ENCODE measurements at places on chromosomes 4 and X.
A peak's percentile ranks its signal among the peaks of the same experiment; 100 is the strongest.

GRCh38 chr4:8135666-8136065 lies 22.9 kb downstream of the ABLIM2 start:
- no peak for DNase-seq

GRCh38 chr4:142156256-142156655 lies 519.9 kb downstream of the IL15 start:
- DNase-seq: no peak

DNA sequence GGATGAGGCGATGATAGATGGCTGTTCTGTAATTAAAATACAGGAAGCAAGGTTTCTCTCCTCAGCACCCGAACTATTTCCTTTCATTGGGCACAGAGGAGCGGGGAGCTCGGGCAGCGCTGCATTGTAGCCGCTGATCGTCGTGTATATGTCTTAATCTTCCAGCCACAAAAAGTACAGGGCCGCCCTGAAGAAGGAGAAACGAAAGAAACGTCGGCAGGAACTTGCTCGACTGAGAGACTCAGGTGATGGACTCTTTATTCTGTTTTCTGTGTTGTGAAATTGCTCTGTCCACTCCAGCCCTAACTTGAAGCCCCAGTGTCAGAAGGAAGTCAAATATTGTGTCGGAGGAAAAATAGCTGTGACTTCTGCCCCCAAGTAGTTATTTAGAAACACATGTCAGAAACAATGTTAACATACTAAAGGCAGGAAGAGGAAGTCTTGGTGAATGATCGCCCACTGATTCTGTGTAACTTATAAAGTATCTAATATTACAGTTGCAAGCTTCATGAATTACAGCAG lies 546 bp downstream of the ZRSR2 start:
- no peak for DNase-seq

GRCh38 chrX:20265221-20265725 lies 1.4 kb downstream of the RPS6KA3 start:
- peak; percentile 46 for DNase-seq

- DNase-seq: no peak
Measured at GRCh38 chr4:62328526-62328925, 1128.4 kb downstream of the ADGRL3 start.

DNA sequence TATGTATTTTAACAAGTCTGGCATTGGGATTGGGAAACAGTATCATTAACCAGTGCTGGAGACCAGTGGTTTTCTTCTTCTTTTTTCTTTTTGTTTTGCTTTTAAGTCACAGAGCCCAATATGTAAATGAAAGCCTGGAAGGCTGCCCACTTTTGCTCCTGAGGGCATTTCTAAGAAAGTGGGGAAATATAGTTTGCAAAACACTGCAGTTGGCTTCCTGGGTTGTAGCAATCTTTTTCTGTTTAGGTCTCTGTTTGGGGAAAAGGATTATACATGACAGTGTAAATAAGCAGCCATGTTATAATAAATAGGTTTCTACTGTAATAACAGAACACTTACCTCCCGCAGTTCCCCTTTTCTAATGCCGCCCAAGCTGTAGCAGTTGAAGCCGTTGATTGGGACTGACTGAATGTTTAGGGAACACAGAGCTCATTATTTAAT lies 105.5 kb downstream of the TMEM164 start:
- DNase-seq: no peak

DNA sequence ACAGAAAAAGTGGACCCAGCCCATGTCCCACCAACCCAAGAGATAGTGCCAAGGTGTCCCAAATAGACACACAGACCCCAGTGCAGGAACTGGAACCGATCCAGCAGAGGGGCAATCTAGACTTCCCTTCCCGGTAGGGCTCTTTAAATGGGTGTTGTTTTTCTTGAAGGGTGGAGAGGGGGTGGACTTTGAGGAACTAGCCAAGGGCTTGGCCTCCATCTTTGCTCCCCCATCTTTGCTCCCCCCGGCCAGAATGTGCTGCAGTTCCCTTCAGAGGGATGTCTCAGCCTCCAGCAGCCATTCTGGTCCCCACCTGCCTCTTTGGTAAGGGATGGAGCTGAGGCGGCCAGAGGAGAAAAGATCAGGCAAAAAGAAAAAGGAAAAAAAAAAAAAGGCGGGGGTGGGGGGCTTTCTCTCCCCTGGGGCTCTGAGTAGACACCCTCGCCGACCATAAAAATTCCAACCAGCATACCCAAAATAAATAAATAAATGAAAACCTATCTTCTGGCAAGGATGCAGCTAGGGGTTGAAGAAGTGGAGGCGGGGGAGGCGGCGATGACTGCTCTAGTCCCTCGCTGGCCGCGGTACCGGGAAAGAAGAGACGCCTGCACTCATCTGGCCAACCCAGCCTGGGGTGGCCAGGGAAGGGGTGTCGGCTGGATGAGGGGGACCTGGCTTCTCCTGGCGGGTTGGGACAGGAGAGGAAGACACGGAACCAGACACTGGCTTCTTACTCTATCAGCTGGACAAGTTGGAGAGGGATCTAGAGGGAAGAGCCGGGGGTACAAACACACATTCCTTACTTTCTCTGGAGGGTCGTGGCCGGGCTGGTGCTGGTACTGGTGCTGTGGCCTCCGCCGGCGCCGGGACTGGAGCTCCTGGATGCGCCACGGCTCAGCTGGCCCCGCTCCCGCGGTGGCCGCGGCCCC lies 38.5 kb upstream of the IQSEC2 start:
- DNase-seq: no peak

GRCh38 chr4:93732509-93732908 lies 96.0 kb upstream of the ATOH1 start:
- no peak for DNase-seq

DNA sequence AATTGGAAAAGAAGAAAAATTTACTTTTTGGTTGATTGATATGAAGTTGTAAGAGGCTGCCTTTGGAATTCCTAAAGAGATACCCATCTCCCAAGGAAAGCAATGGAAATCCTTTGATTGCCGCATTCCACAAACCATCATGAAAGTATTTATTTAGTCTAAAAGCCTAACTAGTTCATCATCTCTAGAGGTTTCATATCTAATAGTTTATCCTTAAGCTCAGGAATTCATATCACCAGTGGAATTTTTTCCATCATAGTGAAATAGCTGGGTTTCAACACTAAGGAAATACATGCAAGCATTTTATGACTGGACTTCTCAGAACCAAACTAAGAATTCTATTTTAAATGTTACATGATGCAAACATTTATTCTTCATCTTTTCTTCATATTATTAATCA lies 144.9 kb downstream of the FBXO8 start:
- DNase-seq: no peak

- DNase-seq: no peak
Measured at GRCh38 chr4:5988086-5988845, 30.0 kb downstream of the C4orf50 start.

DNA sequence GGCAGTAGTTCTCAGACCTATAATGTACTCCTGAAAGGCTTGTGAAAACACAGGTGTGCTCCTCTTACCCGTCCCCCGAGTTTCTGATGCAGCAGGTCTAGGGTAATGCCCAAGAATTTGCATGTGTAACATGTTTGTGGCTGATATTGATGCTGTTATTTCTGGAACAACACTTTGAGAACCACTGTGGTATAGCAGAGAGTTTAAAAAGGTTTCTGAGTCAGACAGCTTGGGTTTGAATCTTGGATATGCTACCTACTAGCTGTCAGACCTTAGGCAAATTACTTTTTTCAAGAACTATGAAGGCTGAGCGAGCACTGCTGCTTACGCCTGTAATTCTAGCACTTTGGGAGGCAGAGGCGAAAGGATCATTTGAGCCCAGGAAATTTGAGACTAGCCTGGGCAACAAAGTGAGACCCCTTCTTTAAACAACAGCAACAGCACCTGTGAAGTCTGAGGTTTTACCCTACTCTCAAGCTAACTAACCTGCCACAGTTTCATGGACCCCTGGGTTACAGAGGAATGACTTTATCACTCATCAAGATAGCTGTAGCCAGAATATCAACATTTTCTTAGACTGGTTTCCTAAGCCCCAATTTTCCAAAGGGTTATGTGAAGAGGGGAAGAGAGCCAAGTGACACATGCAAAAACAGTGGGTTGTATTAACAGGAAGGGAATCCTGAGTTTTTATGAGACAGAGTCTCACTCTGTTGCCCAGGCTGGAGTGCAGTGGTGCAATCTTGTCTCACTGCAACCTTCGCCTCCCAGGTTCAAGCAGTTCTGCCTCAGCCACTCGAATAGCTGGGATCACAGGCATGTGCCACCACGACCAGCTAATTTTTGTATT lies 5.1 kb downstream of the AFF1 start:
- peak; percentile 20 for DNase-seq

DNA sequence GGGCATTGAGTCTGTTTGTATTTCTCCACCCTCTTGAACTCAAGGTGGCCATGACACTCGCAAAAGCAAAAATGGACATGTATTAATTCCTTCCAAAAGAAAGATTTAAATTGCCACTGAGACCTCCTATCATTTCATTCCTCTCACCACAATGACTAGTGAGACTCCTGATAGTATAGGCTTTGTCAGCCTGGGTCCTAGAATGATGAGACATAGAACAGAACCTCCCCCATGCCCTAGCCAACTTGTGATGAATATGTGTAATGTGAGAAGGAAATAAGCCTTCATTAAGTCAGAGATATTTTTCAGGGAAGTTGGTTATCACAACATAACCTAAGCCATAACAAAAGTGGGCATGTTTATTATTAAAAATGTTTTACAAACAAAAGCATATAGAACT lies 62.5 kb downstream of the ASB9 start:
- DNase-seq: no peak

DNA sequence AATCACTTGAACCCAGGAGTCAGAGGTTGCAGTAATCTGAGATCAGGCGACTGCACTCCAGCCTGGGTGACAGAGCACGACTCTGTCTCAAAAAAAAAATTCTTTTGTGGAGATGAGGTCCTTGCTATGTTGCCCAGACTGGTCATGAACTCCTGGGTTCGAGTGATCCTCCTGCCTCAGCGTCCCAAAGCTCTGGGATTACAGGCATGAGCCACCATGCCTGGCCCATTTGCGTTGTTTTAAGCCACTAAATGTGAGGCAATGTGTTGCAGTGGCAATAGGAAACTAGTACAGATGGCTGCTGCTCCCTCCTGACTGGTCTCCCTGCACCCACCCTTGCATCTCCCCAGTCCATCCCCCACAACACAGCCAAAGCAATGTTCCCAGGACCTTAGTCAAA lies 40.0 kb upstream of the APLN start:
- DNase-seq: no peak

GRCh38 chr4:5009796-5010195 lies 9.5 kb downstream of the CYTL1 start:
- DNase-seq: no peak

- DNase-seq: no peak
Measured at GRCh38 chr4:107894138-107894603, 37.2 kb upstream of the CYP2U1 start.

DNA sequence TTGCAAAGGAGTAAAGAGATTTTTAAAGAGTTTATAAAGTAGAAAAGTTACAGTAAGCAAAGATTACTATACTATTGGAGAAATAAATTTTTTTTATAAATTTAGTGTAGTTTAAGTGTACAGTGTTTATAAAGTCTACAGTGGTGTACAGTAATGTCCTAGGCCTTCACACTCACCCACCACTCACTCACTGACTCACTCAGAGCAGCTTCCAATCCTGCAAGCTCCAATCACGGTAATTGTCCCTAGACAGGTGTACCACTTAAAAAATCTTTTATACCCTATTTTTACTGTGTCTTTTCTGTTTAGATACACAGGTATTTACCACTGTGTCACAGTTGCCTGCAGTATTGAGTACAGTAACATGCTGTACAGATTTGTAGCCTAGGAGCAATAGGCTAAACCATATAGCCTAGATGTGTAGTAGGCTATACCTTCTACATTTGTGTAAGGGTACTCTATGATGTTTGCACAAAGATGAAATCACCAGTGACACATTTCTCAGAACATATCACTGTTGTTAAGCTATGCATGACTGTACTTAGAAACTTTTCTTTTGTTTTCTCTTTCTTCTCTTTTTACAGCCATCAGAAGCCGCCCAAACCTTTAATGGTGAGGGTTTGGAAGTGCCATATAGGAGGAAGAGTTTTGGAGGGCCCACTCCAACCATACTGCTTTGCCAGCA lies 11.8 kb upstream of the SH3RF1 start:
- DNase-seq: no peak

GRCh38 chr4:67080046-67080557 lies 465.2 kb downstream of the CENPC start:
- DNase-seq: no peak

- DNase-seq: no peak
Measured at GRCh38 chr4:169229571-169230028, 41.2 kb downstream of the SH3RF1 start.

- no peak for DNase-seq
Measured at GRCh38 chrX:69024931-69025330, 140.3 kb downstream of the PJA1 start.

GRCh38 chrX:53357799-53358530 lies 64.5 kb downstream of the SMC1A start:
- no peak for DNase-seq

DNA sequence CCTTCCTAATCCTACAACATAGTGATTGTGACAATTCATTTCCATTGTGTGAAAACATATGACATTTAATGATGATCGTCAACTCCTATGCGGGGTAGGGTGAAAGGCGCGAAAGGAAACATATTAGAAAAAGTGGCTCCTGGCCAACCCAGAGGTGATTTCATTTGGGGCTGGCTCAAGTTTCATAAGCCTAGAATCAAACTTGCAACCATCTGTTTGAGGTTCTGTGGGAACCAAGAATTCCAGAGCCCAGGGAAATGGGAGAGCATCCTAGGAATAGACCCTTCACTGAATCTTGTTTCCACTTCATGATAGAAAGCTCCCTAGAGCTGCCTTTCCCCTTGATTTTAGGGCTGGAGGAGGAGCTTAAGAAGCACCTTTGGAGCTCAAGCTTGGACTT lies 101.3 kb upstream of the EGFL6 start:
- no peak for DNase-seq

DNA sequence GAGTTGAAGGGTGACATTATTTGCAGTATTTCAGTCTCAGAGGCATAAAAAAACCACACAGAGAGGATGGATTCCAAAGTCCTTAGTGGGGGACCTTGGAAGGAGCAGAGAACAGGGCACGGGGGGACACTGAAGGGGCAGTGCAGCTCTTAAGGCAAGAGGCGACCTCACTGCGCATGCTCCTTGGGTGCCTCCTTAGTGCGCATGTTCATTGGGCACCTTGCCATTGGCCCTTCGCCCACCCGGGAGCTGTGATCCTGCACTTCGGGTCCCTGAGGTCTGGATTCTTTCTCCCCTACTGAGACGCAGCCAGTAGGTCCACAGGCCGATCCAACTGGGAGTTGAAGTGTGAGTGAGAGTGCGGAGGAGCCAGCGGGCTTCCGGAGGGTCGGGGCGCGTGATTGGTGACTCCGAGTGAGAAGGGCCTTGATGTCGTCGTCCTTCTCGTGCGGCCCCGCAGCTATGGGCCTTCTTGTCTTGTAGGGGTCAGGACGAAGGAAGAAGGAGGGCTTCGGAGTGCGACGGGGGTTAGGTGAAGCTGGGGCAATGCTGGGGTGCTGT lies at the start of gene XAGE5:
Gene XAGE5, plus strand, starts transcription at position 223 of the 561 bp plus-strand sequence. CDS start 1,280 bp downstream, outside the sequence.
- DNase-seq: no peak

DNA sequence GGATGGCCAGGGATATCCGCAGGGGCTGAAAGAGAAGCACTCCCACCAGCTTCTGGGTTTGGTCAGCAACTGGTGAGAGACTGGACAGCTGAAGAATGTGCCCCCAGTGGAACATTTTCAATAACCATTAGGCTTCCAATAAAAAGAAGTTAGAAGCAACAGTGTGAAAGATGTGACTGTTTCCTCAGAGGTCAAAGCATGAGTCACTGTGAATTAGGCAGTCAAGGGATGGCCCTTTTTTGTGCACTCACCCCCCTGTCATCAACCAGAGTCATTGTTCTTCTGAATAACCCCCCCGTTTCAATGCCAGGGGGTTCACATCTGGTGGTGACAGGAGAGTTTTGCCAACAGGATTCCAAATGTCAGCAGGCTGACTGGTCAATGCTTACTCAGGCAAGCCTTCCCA lies 74.6 kb upstream of the SH3RF1 start:
- no peak for DNase-seq

GRCh38 chr4:107094332-107094731 lies 58.2 kb upstream of the DKK2 start:
- DNase-seq: no peak
